ENCODE measurements at places on chromosomes 5 and 9.
A peak's percentile ranks its signal among the peaks of the same experiment; 100 is the strongest.

DNA sequence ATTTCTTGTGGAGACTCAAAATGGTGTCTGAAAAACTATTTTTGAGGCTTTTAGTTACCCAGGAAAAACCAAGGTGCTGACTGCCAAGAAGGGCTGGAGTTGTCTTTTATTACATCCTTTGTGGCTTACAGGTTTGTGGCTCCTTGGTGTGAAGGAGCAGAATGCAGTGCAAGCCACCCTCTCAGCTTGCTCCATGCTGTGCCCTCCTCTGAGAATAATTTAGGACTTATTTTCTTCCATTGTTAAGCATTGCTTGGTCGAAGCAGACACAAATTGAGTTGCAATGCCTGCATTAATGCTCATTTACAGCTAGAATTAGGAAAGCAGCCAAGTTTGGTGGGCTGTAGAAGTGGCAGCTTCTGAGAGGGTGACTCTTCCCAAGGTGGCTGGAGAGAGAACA lies 272.2 kb downstream of the KIF4B start:
- DNase-seq, result no peak

GRCh38 chr5:1324719-1325190 lies 20.1 kb downstream of the CLPTM1L start:
- DNase-seq, result no peak

DNA sequence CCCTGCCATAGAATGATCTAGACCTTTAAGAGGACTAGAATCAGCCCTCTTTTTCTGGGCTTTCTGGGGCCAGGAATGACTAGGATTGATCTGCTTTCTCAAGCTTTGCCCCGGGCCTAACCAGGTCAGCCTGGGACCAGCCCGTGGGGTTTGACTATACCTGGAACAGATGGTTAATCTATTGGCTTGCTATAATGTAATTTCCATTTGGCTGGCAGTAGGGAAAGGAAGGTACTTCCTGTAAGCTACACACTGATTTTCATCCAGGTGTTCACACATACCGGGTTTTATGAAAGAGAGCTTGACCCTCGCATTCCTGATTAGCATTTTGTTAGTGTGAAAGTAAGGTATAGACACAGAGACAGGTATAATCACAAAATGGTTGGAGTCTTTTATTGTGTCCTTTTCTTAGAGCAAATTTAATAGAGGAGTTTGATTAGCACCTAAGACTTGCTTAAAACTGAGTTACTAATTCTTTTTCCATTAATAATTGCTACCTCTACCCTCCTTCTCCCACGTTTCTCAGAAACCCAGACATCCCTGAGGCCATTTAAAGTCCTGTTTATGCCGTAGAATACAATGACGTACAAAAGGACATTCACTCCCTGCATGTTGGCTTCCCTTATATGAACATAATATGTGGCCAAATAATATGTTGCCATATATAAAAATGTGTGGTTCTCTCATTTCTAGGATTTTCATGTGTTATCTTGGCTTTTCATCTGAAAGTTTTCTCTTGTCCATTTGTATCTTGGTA lies 17.3 kb downstream of the LNPEP start:
- DNase-seq, result no peak

GRCh38 chr9:113183956-113184488 lies 33.2 kb downstream of the SLC31A2 start:
- DNase-seq, result no peak

GRCh38 chr5:175381130-175381529 lies 62.9 kb downstream of the DRD1 start:
- no peak for DNase-seq

- DNase-seq, result no peak
Observed at GRCh38 chr9:137397675-137398423, 25.1 kb downstream of the EXD3 start.

DNA sequence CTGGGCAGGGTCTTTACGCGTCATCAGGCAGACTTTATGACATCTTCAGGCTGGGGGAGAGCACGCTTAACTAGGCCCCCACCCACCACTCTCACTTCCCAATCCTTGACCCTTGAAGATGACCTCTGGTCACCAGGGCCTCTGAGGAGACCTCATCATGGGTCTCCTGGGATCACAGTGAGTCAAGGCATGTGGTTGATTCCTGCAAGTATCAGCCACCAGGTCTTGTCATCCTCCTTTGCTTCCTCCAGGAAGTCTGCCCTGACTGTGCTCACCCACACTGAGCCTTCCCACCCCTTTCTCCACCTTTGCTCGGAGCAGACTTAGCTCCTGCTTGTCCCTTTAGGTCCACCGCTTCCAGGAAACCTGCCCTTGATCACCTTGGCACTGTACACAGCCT lies 17.3 kb downstream of the ODF2 start:
- no peak for DNase-seq

- DNase-seq, result peak; percentile 9
Observed at GRCh38 chr9:136052472-136052880, 42.6 kb downstream of the NACC2 start.

- DNase-seq, result no peak
Observed at GRCh38 chr5:167064198-167064776, 1227.2 kb upstream of the WWC1 start.

- DNase-seq, result no peak
Observed at GRCh38 chr5:34022121-34022705, 14.4 kb upstream of the AMACR start.

- DNase-seq, result no peak
Observed at GRCh38 chr9:15286161-15286821, 20.7 kb downstream of the TTC39B start.

DNA sequence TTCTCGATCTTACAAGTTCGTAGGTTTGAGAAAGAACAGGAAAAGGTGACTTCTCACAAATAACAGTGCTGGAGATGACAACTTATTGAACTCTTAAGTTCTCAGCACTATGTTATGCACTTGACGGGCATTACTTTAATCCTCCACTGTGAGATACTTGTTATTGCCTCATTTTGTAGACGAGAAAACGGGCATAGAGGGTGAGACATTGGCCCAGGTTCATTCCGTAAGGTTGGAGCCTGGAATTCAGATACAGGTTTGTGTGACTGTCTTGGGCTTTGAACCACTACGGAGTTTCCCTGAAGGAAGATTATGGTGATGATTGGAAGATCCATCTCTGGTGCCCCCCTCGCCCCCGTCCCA lies 657 bp downstream of the MAT2B start:
- DNase-seq, result no peak
